ENCODE measurements at places on chromosomes 1 and 21. TPM values are rescaled to one million over a fixed set of nuclear protein-coding genes. Genes with fewer than 3 reads are reported as not detected.

FMN2 gene
- total RNA-seq: 0.16 TPM

GRCh38 chr1:204587621-204588020, 71.4 kb downstream of the MDM4 start:
- peaks cover 50% of the 10 kb centered on the region for H3K27me3 ChIP-seq
- no peaks in the 10 kb centered on the region for H3K4me1 ChIP-seq
- H3K27ac ChIP-seq: no peak overlapping the region

GRCh38 chr1:95655321-95656020, 421.5 kb downstream of the RWDD3 start:
- H3K36me3 ChIP-seq: no peaks in the 10 kb centered on the region
- no peak overlapping the region for H3K27ac ChIP-seq
- H3K4me1 ChIP-seq: no peaks in the 10 kb centered on the region

- no peak overlapping the region for H3K4me3 ChIP-seq
- no peak overlapping the region for H3K27ac ChIP-seq
- no peak for DNase-seq
- no peaks in the 10 kb centered on the region for H3K4me1 ChIP-seq
Measured at GRCh38 chr1:78377356-78377928, 113.3 kb upstream of the PTGFR start.

NOTCH2 gene
- 1.2 TPM for total RNA-seq

DNA sequence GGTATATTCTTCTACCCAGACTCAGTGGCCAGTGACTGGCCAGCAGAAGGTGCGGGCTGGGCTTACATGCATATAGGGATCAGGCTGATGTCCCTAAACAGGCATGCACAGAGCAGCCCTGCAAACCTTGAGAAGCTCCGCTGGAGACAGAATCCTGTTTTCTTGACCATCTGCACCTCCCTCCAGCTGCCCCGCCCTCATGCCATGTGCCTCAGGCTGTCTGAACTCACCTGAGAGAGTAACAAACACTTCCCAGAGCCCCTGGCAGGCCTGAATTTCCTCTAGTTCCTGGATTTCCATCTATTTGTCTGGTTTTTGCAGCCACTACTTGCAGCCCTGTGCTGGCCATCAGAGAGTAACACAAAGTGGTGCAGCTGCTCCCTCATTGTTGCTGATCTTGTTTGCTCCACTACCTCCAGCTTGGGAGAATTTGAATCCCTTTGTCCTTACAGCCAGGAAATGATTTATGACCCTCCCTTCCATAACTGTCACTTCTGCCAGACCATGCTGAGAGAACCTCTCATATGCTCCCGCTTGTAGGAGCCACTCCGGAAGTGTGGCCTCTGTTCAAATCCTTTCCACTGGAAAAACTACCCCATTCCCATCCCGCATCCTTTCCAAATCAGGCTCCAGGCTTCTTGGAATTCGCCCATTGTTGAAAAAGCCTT, 113.6 kb downstream of the NMNAT2 start:
- peaks cover 10% of the 10 kb centered on the region for H3K27me3 ChIP-seq
- no peaks in the 10 kb centered on the region for H3K4me1 ChIP-seq
- DNase-seq: no peak
- H3K4me3 ChIP-seq: no peak overlapping the region

MXRA8 gene
- 9.1 TPM for total RNA-seq

COL16A1 gene
- total RNA-seq: 0.54 TPM

- no peaks in the 10 kb centered on the region for H3K4me1 ChIP-seq
- H3K27ac ChIP-seq: no peak overlapping the region
- no peak overlapping the region for H3K4me3 ChIP-seq
- H3K27me3 ChIP-seq: no peaks in the 10 kb centered on the region
- no peak for DNase-seq
Measured at GRCh38 chr21:23613014-23613413, 1994.3 kb downstream of the MRPL39 start.

- no peak overlapping the region for H3K27ac ChIP-seq
- DNase-seq: no peak
- no peaks in the 10 kb centered on the region for H3K27me3 ChIP-seq
- no peaks in the 10 kb centered on the region for H3K4me1 ChIP-seq
- no peaks in the 10 kb centered on the region for H3K36me3 ChIP-seq
Measured at GRCh38 chr1:235749755-235750300, 100.2 kb upstream of the GNG4 start.

DNA sequence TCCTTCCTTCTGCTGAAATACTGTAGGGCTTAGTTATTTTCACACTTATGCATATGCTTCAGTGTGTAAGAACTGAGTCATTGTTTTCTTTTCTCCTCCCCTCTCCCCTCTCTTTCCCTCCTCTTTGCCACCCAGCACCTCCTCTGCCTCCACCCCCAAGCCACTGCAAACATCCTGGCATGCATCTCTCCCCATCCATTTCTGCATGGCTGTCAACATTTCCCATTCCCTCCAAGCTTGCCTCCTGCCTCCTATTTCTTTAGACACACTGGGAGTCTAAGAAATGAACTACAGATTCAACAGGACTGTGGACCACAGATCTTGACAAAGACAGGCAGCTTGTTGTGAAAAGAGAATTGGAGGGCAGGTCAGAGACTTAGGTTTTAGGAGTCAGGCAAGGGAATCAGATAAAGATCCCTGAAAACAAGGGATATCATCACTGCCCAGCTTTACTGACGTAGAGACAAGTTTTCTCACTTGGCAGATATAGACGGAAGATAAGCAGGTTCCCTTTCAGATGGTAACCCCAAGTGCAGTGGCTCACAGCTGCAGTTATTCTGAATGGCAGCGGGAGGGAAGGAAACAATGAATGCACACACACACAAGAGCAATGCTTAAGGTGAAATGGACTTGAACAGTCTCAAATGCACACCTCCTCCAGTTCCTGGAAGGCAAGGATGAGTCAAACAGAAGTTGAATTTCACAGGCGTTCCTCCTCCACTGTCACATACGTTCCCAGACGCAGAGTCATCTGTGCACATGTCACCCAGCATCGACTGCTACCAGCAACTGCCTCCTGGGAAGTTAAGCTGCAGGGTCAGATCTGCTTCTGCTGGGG, 56.1 kb downstream of the HIVEP3 start:
- no peaks in the 10 kb centered on the region for H3K36me3 ChIP-seq
- no peak overlapping the region for H3K4me3 ChIP-seq
- no peaks in the 10 kb centered on the region for H3K4me1 ChIP-seq
- DNase-seq: no peak
- H3K27ac ChIP-seq: no peak overlapping the region
- H3K27me3 ChIP-seq: peaks cover 48% of the 10 kb centered on the region

KIAA0040 gene
- 13.1 TPM for total RNA-seq

CLEC20A gene
- not detected for total RNA-seq

SPRR2G gene
- not detected for total RNA-seq

- no peak overlapping the region for H3K4me3 ChIP-seq
- peaks cover 41% of the 10 kb centered on the region for H3K36me3 ChIP-seq
- H3K4me1 ChIP-seq: no peaks in the 10 kb centered on the region
Measured at GRCh38 chr1:50454911-50455310, 31.7 kb upstream of the DMRTA2 start.

DNA sequence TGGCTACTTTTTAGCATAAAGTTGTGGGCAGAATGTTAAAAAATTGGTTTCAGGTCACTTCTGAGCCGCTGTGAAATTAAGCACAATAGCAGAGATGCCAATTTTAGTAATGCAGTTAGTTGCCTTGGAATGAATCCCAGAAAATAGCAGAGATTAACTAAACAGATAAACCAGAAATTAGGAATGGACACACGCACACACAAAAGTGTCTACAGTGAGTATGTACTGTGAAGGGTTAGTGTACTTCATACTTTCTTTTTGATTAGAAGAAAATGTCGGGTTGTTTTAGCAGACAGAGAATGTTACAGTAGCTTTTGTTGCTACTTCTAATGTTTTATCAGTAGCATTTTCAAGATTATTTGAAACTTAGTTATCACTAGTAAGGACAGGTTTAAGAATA, 106.7 kb downstream of the LEPR start:
- peaks cover 22% of the 10 kb centered on the region for H3K36me3 ChIP-seq
- peaks cover 10% of the 10 kb centered on the region for H3K4me1 ChIP-seq
- H3K4me3 ChIP-seq: peak overlapping the region; percentile 82
- no peaks in the 10 kb centered on the region for H3K27me3 ChIP-seq
- peak overlapping the region; percentile 73 for H3K27ac ChIP-seq

NUDC gene
- total RNA-seq: 160 TPM

FNDC10 gene
- 6.3 TPM for total RNA-seq

DNA sequence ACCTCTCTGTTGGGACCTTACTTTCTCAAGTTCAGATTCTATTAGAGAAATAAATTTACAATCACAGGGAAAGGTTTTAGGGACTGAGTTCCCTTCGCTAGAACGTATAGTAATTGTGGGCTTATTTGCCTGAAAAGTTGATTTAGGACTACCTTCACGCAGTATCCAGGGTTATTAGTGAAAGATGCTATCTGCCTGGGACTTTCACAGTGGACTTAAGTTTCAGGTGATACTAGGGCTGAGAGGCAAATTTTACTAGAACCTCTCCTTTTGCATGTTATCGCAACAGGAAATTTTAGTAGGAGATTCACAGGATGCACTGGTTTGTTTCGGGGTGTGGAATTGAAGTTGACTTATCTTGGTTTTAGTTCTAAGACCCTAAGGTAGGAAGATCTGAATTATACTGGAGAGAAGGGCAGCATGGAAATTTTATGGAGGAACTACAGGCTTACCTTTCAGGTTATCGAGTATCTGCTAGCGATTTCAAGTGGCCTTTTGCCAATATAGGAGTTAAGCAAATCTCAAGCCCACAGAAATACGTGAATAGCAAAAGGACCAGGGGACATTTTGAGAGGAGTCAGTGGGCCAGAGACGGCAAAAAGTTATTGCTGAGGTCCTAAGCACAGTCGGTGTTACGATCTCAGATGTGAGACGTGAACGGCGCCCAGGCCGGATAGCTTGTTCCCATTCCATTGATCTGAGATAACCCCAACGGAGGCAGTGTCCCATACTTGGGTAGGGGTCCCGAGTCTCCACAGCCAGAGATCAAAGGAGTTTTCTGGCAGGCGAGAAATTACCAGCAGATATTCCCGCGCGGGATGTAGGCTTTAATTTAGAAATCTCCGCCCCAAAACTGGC, 723 bp upstream of the GNAI3 start:
- no peaks in the 10 kb centered on the region for H3K27me3 ChIP-seq
- H3K27ac ChIP-seq: peak overlapping the region; percentile 91
- peak overlapping the region; percentile 94 for H3K4me3 ChIP-seq
- H3K4me1 ChIP-seq: peaks cover 14% of the 10 kb centered on the region
- peak; percentile 59 for DNase-seq
- H3K36me3 ChIP-seq: peaks cover 6% of the 10 kb centered on the region

GRCh38 chr1:119364640-119365039, 3.9 kb upstream of the HAO2 start:
- peaks cover 9% of the 10 kb centered on the region for H3K27me3 ChIP-seq
- H3K36me3 ChIP-seq: no peaks in the 10 kb centered on the region
- H3K27ac ChIP-seq: no peak overlapping the region
- no peak for DNase-seq

S100A7 gene
- total RNA-seq: not detected

DNA sequence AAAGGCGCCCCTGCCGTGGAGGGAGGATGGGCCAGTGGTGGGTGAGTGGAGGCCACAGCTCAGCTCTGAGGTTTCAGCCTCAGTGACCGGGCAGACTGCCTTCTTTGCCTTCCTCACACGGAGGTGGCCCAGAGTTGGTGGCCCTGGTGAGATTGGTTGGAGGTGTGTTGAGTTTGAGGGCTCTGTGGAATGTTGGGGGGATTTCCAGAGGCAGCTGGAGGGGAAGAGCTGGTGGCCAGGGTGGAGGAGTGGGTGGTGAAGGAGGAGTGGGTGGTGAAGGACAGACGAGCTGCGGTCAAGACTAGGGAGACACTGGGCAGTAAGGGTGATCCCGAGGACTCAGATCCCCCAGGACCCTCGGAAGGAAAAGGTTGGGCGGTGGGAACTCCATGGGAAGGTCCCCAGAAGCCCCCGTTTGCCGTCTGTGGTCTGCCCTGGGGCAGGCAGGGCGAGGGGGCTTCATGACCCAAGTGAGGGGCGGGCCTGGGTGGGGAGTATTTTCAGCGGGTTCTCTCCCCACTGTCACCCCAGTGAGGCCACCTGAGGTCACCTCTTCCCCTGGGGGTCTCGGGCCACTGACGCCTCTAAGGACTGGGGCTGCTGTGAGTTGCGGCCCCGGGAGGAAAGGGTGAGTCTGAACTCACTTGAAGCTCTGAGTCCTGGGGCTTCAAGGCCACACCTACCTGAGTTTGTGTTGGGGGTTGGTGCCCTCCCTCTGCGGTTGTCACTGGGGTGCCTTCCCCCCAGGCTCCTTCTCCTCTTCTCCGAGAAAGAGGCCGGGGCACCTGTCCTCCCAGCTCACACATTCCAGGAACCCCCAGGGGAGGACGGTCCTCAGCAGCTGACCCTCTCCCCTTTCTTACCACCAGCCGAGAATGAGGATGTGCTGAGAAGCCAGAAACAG, 22.7 kb upstream of the PIK3CD start:
- no peak overlapping the region for H3K4me3 ChIP-seq
- DNase-seq: no peak
- no peak overlapping the region for H3K27ac ChIP-seq
- H3K4me1 ChIP-seq: peaks cover 38% of the 10 kb centered on the region

- no peaks in the 10 kb centered on the region for H3K27me3 ChIP-seq
- H3K4me3 ChIP-seq: no peak overlapping the region
- no peaks in the 10 kb centered on the region for H3K36me3 ChIP-seq
Measured at GRCh38 chr1:174875306-174875705, 124.4 kb upstream of the CACYBP start.

DNA sequence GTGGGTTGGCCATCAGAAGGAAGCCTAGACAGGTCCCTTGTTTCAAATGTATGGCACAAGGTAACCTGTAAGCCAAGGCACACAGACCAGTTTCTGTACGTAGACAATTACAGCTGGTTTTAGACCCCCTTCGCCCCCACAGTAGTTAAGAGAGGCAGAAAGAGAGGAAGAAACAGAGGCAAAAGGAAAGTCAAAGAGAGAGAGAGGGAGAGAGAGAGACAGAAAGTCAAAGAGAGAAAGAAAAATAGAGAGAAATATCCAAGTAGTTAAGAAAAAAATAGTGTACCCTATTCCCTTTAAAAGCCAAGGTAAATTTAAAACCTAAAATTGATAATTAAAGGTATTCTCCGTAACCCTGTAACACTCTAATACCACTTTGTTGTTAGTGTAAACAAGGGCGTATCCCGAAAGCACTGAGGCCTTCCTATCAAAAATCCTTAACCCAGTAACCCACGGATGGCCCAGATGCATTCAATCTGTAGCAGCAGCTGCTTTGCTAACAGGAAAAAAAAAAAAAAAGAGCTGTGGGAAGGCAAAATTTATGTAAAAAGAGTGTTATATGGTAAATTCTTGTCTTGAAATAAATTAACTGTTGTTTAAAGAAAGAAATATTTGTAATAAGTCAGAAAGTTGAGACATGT, 49.4 kb downstream of the ADCY10 start:
- peak overlapping the region; percentile 64 for H3K27ac ChIP-seq
- DNase-seq: no peak
- peak overlapping the region; percentile 43 for H3K4me3 ChIP-seq
- no peaks in the 10 kb centered on the region for H3K27me3 ChIP-seq

PADI1 gene
- not detected for total RNA-seq

Data from K562 (cell line).